HAP-1 (cell line): ENCODE measurements at places on chromosomes 6 and 20.

GRCh38 chr6:156427345-156427744 is 349.8 kb upstream of the ARID1B start:
- DNase-seq, result no peak

GRCh38 chr6:9523462-9523861 is 891.4 kb downstream of the TFAP2A start:
- DNase-seq, result no peak

GRCh38 chr6:20242397-20242796 is 30.1 kb upstream of the MBOAT1 start:
- peak; percentile 29 for DNase-seq

- DNase-seq, result no peak
These were observed 26.8 kb downstream of the EYS start for GRCh38 chr6:65680232-65680631.

GRCh38 chr20:34544109-34544796 is 14.3 kb upstream of the MAP1LC3A start:
- DNase-seq, result no peak

DNA sequence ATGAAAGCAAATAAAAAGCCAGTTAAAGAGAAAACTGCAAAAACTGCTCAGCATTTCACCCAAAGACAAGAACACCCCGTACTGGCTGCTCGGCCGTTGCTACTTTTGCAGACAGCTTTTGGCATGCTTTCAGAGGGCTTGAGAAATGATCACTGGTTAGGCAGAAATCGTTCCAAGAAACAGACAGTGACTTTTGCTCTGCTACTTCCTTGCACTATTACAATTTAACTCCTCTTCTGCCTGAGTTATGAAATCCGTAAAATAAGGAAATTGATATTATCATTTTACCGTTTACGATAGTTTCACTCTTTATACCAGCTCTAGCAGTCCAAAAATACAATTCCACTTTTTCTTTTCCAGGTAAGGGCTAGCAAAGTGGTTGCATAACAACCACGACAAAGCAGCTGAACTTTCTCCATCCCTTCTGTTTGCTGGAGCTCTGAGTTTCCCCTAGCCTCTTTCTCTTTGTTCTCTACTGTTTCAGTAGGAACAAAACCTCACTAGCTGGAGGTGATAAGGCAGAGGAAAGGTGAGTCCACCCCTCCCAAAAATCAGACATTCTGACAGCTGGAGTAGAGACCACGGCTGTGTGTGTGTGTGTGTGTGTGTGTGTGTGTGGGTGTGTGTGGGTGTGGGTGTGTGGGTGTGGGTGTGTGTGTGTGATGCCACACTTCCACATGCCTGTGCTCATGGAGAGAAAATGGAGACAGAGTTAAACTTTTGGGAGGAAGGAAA is 191.8 kb upstream of the RREB1 start:
- no peak for DNase-seq

GRCh38 chr6:105816847-105817246 is 269.3 kb upstream of the PRDM1 start:
- no peak for DNase-seq

DNA sequence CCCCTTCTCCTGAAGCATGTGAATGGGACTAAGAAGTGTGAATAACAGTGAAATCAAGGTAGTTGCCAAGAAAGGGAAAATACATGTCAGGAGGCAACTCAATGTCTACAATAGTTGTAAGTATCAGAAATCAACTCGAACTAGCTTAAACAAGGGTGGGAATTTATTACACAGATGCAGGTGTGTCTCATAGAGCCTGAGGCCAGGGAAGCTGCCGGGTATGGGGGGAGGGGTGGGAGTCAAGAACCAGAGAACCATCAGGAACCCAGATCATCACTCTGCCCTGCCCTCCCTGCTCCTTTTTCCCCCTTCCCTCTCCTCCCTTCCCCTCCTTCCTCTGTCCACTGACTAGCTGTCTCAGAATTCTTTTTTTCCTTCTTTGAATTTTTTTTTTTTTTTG is 34.9 kb upstream of the BMP6 start:
- no peak for DNase-seq

DNA sequence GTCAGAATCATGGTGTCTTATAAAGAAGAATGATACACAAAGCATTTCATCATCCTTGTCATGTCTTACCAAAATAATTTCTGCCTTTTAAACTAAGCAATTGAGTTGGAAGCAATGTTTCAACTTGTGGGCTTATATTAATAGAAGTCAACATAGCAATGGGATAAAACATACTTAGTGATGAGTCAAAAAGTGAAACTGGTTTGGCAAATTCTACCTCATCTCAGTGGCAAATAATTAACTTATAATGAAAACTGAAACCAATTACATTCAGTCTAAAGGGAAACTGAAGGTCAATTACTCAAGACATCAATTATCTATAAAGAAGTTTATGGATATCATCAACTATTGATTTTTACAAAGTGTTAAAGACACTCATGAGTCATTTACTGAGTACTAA is 463.8 kb downstream of the BMP2 start:
- no peak for DNase-seq

DNA sequence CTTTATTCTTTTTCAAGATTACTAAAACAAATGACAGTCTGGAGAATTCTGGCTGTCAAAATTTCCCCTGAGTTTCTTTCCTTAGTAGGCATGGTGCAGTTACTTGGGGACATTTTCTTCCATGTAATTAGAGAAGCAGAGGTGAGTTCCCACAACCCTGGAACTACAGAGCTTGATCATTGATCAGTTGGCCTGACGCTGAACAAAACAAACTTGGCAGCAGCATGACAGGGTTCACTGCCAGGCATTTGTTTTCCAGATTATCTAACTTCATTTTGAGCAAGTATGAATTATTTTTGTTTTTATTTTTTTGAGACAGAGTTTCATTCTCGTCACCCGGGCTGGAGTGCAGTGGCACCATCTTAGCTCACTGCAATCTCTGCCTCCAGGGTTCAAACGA is 22.6 kb downstream of the IYD start:
- DNase-seq, result no peak

GRCh38 chr20:23166563-23166962 is 80.4 kb upstream of the CD93 start:
- DNase-seq, result no peak

GRCh38 chr20:54064939-54065338 is 5.5 kb downstream of the BCAS1 start:
- no peak for DNase-seq

DNA sequence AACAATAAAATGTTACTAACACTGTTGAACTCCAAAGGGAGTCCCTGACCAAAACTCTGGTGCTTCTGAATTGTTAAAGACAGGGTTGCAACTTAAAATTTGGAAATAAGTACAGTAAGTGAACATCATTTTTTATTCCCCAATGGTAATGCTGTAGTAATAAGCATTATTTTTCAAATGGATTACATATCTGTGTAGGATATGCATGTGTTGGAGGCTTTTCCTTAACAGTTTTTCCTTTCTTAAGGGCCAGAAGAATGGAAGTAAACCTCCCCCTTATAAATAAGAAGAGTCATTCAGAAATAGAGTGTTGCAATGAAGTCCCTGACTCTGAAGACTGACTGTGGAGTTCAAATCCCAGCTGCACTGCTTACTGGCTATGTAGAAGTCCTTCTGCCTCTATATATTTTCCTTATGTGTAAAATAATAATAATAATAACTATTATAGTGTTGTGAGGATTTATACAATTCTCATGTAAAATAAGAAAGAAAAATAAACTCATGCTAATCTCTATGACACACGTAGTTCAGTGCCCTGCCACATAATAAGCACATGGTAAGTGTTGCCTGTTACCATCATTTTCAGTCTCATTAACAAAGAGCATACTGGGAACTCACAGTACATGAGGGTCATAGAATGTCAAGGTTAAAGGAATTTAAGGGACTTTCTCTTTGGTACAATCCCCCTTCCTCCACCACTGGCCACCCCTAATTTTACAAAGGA is 129.8 kb upstream of the SMLR1 start:
- no peak for DNase-seq

DNA sequence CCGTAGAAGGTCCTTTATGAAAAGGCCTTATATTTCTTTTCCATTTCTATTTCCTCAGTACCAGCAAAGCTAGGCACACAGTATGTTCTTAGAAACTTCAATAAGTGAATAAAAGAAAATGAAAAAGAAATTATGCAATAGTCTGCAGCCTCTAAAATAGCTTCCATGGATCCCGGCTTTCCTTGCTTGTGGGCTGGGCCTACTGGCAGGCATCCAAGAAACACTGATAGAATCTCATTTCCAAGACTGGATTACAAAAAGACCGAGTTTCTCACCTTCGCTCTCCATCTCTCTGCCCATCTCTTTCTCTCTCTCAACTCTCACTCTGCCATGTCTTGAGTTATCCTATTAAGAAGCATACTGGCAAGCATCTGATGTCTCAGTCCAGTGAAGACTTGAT is 187.5 kb upstream of the FKBP1C start:
- no peak for DNase-seq

GRCh38 chr6:96755096-96755495 is 82.2 kb downstream of the GPR63 start:
- no peak for DNase-seq

DNA sequence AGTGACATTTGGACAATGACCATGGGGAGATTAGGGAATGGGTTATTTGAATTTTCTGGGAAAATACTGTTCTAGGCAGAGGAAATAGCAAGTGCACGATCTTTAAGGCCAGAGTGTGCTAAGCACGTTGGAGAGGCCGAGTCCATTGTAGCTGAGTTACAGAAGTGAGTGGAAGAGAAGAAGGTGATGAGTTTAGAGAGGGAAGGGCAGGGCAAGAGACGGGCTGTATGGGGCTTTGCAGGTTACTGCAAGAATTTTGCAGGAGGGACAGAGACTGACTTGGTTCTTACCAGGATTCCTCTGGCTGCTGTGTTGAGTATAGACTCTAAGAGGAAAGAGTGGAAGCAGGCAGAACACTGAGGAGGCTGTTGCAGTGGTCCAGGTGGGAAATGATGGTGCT is 1.1 kb upstream of the NCOA3 start:
- no peak for DNase-seq

DNA sequence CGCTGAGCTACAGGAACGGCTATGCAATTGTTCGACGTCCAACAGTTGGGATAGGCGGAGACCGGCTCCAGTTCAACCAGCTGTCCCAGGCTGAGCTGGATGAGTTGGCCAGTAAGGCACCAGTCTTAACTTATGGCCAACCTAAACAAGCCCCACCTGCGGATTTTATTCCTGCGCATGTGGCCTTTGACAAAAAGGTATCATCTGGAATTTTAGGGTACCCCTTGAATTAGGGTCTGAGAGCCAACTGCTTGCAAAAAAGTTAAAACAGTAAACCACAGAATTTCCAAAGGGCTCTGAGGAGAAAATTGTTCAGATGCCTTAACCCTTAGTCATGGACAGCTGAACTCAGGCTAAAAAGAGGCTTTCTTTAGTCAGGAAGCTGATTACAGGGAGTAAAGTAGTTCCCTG is 3.8 kb downstream of the EFHC1 start:
- DNase-seq, result no peak

DNA sequence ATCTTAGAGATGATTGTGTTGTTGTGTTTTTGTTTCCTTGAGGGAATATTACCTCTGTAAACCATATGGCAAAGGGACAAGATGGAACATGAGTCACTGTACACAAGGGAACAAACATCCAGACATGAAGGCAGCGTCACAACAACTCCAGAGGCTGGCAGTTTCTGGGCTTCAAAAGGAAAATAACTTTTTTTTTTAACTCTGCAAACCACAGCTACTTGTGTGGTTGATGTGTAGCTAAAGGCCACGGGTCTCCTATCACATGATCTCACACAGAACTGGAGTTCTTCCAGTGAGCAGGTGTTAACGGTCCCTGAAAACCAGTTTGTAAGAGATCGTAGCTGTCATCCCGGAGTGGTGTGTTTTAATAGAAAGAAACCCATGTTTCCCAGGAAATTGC is 33.2 kb upstream of the HBS1L start:
- no peak for DNase-seq

GRCh38 chr20:14378326-14378725 is 40.9 kb upstream of the FLRT3 start:
- no peak for DNase-seq

- DNase-seq, result no peak
These were observed 33.5 kb downstream of the NEDD9 start for GRCh38 chr6:11198663-11199603.

GRCh38 chr6:82337688-82338257 is 25.8 kb upstream of the TPBG start:
- DNase-seq, result no peak

- no peak for DNase-seq
These were observed 546 bp upstream of the KLHL32 start for GRCh38 chr6:96923871-96924493.

DNA sequence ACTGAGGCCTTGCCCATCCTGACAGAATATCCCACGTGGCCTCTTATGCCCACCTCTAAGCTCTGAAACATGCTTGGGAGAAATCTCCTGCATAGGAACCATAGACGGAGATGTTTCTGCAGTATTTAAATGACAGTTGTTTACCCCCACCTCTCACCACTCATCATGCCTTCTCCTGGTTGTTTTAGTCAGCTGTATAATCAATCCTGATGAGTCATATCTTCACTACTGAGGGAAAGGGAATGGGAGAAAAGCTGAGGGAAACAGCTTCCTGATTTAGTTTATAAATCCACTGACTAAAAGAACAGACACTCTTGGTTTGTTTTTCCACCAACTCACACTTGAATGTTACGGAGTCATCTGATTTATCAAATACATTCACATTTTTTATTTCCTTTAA is 113.2 kb upstream of the TENT5A start:
- no peak for DNase-seq

DNA sequence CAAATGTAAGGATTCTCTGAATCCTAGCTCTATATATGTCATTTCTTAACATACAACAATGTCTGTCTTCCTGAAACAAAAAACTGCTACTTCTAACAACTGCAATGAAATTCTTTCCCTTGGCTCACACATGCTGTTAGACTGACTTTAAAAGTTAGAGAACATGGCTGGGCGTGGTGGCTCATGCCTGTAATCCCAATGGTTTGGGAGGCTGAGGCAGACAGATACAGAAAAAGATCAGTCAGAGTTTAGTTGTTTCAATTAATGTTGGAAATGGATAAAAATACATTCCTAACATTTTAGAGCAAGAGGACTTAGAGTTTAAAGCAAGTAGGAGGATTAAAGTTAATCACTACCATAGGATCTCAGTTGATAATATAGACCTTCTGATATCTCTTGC is 28.7 kb upstream of the KIAA1586 start:
- DNase-seq, result no peak

DNA sequence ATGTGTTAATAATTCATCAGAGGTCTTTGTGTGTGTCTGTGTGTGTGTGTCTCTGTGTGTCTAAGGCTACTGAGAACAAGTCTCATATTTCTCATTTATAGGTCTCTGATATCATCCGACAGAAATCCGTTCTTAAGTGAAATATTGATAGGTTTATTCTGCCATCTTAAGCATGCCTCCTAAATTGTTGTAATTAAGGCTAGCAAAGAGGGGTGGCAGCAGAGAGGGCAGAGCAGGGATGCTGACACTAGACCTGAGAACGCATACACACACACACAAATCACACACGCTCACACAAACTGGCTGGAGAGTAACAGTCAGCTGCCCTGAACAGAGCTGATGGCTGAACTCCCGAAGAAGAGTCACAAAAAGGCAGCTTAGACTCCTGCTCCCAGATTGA is 84.9 kb upstream of the LRFN2 start:
- no peak for DNase-seq
